ENCODE measurements at places on chromosomes 6 and 20. TPM values are rescaled to one million over a fixed set of nuclear protein-coding genes. Genes with fewer than 3 reads are reported as not detected.

AKAP12 gene
- 27.3 TPM for total RNA-seq

AFG1L gene
- total RNA-seq: 8.9 TPM

IPCEF1 gene
- total RNA-seq: 1.1 TPM

SLC17A2 gene
- total RNA-seq: not detected

GJA10 gene
- not detected for total RNA-seq

BHLHE23 gene
- total RNA-seq: not detected

FAXC gene
- total RNA-seq: 0.21 TPM

COL9A3 gene
- 5.5 TPM for total RNA-seq

OR2B6 gene
- not detected for total RNA-seq

IMPG1 gene
- not detected for total RNA-seq

CCR6 gene
- not detected for total RNA-seq

SNRPB2 gene
- total RNA-seq: 39.5 TPM

RPS6KA2 gene
- 53.1 TPM for total RNA-seq

SHLD1 gene
- 11.2 TPM for total RNA-seq

CEP43 gene
- 9.0 TPM for total RNA-seq

CST3 gene
- total RNA-seq: 963 TPM

ACTL10 gene
- 0.29 TPM for total RNA-seq

PPP1R3G gene
- total RNA-seq: 18.2 TPM

TP53TG5 gene
- 1.5 TPM for total RNA-seq

MYBL2 gene
- 1.4 TPM for total RNA-seq

COL20A1 gene
- not detected for total RNA-seq

TBXT gene
- not detected for total RNA-seq

ADGRF5 gene
- total RNA-seq: 61.9 TPM

C20orf144 gene
- not detected for total RNA-seq

MUCL3 gene
- total RNA-seq: not detected

NKX2-4 gene
- not detected for total RNA-seq

PCK1 gene
- 0.80 TPM for total RNA-seq

SOBP gene
- total RNA-seq: 17.7 TPM

PBOV1 gene
- total RNA-seq: not detected

PMEPA1 gene
- total RNA-seq: 82.0 TPM

IL17A gene
- total RNA-seq: not detected

ADAM33 gene
- total RNA-seq: 11.8 TPM

CD109 gene
- total RNA-seq: 27.3 TPM

RAD21L1 gene
- not detected for total RNA-seq

SLC22A2 gene
- total RNA-seq: not detected

LINC00237 gene
- not detected for total RNA-seq

EFCAB8 gene
- total RNA-seq: not detected

MANEA gene
- 8.5 TPM for total RNA-seq

ZKSCAN4 gene
- total RNA-seq: 3.5 TPM
